ENCODE measurements at places on chromosomes 2 and 18.

- no peak for DNase-seq
Measured at GRCh38 chr18:43777636-43778304, 500.5 kb upstream of the SYT4 start.

DNA sequence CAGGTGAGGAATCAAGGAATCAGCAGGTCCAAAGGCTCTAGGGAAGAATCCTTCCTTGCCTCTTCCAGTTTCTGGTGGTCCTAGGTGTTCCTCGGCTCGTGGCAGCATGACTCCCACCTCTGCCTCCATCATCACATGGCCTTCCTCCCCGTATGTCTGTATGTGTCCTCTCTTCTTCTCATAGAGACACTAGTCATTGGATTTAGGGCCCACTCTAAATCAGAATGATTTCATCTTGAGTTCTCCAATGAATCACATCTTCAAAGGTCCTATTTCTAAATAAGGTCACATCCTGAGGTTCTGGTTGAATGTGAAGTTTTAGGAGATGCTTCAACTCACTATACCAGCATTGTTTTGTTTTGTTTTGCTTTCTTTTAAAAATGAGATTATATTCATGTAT lies 11.1 kb upstream of the AGFG1 start:
- DNase-seq: no peak

DNA sequence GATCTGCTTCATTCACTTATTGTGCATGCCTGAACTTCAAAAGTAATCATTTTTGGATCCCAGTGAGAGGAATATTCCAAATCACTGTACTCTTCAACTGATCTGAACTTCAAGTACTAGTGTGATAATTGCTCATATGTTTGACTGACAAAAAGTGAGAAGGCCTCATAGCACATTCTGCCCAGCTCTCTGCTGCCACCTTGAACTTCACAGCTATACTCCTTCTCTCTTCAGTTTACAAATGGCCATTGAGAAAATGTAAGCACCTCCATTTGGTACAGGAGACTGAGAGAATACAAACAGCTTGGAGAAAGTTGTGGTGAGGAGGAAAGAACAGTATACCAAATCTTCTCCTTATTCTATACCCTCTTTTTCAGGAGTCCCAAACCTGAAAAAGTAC lies 946.0 kb upstream of the CHAC2 start:
- DNase-seq: no peak

DNA sequence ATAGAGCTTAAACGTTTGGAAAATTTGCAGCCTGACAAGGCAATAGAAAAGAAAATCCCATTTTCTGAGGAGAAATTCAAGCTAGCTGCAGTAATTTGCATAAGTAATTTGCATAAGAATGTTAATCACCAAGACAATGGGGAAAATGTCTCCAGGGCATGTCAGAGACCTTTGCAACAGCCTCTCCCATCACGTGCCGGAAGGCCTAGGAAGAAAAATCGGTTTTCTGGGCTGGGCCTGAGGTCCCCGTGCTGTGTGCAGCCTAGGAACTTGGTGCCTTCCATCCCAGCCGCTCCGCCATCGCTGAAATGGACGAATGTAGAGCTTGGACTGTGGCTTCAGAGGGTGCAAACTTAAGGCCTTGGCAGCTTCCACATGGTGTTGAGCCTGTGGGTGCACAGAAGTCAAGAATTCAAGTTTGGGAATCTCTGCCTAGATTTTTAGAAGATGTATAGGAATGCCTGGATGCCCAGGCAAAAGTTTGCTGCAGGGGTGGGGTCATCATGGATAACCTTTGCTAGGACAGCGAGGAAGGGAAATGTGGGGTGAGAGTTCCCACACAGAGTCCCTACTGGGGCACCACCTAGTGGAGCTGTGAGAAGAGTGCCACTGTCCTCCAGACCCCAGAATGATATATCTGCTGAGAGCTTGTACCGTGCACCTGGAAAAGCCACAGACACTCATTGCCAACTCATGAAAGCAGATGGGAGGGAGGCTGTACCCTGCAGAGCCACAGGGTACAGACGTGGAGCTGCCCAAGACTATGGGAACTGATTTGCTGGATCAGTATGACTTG lies 164.6 kb downstream of the GULP1 start:
- no peak for DNase-seq

DNA sequence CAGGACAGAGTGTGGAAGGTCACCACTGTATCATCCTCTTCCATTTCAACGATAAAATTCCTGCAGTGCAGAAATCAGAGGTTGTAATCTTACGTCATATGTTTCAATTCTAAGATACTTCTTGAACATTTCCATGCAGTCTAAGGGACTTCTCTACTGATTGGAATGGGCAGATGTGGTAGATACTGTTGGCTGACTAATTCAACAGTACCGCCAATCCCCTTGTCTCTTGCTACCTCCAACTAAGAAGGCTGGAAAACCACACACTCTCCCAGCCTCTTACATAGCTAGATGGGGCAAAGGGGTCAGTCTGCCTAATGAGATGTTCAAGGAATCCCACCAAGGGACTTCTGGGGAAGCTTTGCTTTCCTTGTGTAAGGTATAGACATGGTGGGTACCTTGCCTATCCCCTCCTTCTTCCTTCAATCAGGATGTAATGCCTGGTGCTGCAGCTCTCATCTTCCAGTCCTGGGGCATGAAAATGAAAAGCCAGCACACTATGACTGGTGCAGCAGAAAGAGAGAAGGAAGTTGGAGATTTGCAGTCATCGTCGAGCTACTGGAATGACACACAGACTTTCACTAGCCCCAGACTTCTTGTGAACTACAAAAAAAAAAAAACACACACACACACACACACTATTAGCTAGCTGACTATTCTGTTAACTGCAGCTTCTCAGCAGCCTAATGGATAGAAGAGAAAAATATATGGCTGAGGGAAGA lies 84.1 kb downstream of the ALPK2 start:
- DNase-seq: no peak
